ENCODE measurements at places on chromosomes 16 and 17. TPM values are rescaled to one million over a fixed set of nuclear protein-coding genes. Genes with fewer than 3 reads are reported as not detected.

DNA sequence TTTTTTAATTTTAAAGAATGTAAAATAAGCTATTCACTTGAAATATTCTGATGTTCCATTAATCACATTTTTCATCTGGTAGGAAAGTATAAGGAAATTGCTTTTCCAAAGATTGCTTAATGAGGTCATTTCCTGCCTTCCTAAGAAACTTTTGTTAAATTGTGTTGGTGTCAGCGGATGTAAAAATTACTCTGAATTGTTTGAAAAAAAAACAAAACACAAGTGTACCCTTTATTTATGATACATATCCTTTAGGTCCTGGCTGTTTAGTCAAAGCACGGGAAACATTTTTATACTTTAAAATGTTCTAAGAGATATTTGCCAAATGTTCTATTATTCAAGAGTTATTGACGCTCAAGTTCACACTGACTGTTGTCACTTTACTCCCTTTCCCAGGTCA, 1357.4 kb upstream of the GOT2 start:
- DNase-seq, result no peak

GRCh38 chr17:75487351-75488070, 27.8 kb downstream of the CASKIN2 start:
- no peak for DNase-seq

GRCh38 chr16:10961231-10961630, 16.9 kb downstream of the CLEC16A start:
- peak; percentile 93 for DNase-seq

The DGKE gene
- total RNA-seq, result 0.25 TPM

GRCh38 chr17:7572338-7572587, 7.2 kb upstream of the CD68 start:
- no peak for DNase-seq

The SOX15 gene
- not detected for total RNA-seq

DNA sequence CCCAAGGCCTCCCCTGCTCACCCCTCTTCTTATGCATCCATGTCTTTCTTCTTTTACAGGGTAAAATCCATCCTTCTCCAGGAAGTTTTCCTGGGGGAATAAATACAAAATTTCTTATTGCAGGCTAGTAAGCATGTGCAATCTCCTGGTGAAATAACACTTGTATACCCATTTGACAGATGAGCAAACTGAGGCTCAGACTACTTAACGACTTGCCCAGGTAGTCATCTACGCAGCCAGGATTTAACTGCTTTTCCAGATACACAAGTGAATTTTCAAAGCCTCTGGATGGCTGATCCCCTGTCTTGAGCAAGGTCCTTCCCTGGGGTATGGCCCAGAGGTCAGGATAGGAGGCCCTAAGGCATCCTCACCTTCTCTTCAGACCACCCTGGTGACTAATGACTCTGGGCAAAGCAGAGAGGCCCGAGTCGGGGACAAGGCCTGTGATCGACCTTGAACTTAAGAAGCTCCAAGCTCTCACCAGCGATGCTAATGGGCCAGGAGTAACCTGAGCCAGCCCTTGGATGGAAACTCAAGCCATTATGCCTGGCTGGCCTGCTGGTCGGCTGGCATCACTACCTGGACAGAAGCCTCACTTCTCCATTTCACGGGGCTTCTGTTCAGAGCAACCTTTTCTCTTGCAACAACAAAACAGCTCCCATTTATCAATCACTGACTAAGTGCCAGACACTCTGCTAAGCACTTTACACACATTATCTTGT, 33.1 kb downstream of the ZNF423 start:
- no peak for DNase-seq
